ENCODE measurements at places on chromosomes 3 and 15.

GRCh38 chr3:169299129-169299528, 364.4 kb downstream of the MECOM start:
- DNase-seq: no peak

DNA sequence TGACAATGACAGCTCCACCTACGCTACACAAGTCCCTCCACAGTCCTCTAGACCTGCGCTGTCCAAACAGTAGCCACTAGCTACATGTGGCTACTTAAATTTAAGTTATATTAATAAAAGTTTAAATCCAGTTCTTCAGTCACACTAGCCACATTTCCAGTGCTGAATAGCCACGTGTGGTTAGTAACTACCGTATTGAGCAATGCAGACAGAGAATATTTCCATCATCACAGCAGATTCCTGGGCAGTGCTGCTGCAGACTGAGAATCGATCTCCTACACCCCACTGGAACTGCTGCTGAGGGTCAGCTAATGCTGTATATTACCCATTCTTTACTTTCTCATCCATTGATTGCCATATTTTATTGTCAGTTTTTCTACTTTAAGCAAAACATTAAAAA, 40.9 kb downstream of the HDC start:
- DNase-seq: no peak

DNA sequence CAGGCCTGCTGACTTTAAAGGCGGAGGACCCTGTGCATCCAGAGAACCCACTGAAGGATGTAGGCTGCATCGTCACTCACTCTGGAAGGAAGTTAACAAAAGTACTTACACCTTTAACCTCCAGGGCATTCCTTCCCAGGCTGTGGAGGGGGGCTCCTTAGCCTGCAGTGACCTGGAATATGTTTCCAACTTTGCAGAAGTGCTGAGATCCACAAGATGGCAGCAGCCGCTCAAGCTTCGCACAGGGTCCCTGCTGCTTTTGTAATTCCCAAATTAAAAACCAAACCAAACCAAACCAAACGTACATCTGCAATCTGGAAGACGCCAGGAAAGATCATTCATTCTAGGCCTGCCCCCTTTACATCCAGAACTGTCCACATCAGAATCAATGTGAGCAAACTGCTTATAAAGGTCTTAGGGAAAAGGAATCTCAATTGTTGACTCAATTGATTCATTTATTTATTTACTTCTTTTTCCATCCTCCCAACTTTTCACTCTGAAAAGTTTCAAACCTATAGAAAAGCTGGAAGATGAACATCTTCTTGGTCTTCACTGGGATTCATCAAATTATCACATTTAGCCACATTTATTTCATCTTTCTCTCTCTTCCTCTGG, 70.5 kb upstream of the KLHL25 start:
- DNase-seq: peak; percentile 72

DNA sequence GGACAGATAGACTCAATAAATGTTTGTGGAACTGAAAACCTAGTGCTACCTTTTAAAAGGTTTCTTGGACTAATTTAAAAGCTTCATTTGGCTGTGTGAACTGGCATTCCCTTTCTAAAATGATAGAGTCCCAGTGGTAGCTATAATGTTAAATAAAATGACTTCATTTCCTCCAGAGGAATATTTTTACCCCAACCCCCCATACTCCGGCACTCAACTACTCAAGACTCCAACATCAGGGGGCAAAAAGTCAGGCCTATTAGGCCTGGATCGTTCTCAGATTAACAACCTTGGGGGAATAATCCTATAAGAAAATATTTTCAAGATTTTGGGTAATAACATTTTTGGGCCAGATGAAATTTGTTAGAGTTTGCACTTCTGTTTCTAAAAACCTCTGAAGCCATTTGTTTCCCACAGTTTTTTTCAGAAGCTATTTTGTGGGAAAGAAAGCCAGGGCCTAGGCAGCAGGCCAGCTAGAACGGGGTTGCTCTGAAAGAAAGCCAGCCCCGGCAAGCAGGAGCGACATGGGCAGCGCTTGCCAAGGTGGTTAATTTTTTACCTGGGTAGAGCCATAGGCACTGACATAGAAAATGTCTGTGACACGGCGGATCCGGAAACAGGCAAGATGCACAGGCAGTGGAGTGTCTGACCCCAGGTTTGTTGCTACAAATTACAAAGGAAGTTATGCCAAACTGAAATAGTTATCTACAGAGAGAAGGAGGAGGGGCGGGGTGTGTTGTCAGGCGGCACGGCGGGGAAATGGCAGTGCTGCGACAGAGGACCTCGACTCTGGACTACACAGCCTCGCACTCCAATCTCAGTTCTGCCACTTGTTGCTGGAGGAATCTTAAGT, 84.6 kb downstream of the MAGI1 start:
- DNase-seq: no peak

DNA sequence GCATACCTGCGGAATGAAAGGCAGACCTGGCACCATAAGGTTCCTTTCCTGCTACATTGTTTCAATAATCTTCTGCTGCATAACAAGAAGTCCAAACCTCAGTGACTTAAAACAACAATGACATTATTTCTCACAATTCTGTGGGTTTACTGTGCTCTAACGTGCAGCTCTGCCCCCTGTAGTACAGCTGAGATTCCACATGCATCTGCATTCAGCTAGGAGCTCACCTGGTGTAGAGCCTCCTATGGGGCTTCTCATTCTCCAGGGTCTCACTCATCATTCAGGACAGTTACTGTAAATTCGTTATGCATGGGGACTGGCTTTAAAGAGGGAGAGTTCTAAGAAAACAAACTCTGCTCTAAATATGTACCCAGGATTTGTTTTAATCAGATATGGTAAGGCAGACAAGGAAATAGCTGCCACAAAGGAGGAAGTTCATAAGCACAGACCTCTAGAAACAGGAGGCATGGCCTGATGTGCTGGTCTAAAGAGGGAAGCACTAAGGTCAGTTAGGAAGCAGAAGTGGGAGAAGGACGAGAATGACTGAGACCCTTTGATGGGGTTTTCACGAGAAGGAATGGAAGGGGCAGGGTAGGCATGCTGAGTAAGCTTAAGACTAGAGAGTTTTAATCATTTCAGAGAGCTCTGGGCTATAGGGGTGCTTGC, 347.0 kb downstream of the NEK10 start:
- no peak for DNase-seq

- no peak for DNase-seq
These were observed 193.9 kb upstream of the UBE2E1 start for GRCh38 chr3:23611737-23612295.

GRCh38 chr3:138397983-138398382, 36.4 kb upstream of the ESYT3 start:
- DNase-seq: no peak

DNA sequence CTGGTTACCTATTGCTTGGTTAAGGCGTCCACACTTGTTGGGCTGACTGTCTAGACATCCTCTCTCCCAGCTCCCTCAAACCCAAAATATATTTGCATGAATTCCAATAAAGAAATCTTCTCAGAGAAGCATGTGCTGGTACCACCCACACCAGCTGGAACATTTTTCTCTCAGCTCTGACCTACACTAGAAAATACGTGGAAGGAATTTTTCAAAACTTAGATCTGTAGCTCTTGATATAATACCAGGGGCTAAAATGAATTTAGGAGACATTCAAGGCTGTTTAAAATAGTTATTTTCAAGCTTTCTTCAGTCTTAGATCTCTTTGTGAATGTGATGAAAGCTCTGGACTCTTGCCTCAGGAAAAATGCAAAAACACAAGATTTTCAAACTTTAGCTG, 590.4 kb downstream of the PDCD6IP start:
- DNase-seq: no peak

DNA sequence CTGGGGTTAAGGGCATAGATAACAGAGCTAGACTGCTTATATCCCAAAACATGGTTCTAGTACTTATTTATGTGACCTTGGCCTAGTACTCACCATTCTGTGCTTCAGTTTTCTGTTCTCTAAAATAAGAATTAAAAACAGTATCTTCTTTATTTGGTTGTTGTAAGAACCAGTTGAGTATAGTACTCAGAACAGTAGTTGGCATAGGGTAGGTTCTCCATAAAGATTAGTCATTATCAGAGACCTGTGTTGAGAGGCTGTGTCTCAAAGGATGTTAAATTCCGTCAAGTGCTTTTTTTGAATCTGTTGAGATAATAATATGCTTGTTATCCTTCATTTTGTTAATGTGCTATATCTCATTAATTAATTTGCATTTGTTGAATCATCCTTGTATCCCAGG, 47.4 kb upstream of the OSTN start:
- DNase-seq: no peak

GRCh38 chr3:121995161-121996137, 26.6 kb downstream of the ILDR1 start:
- DNase-seq: peak; percentile 35

GRCh38 chr3:194328053-194328657, 23.0 kb downstream of the CPN2 start:
- DNase-seq: no peak

DNA sequence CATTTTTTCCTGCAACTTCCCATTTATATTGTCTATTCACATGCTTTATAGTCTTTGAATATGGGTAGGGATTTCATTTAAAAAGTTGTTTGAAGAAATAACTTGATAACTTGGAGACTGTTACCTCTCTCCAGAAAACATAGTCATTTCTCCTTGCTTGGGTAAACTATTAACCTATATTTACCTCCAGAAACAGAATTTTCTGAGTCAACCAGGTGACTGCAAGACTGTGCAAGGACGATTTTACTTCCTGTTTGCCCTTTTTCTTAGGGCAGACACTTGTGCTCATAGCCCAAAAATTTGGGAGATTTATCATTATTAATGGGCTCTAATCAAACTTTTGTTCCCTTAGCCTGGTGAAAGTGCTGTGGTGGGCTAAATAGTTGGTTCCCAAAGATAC, 14.3 kb upstream of the MOBP start:
- no peak for DNase-seq

GRCh38 chr3:44661189-44661588, 12.7 kb downstream of the ZNF35 start:
- DNase-seq: no peak

- DNase-seq: no peak
These were observed at the start of gene PCBP4 for GRCh38 chr3:51967384-51968169. TSS of gene PCBP4 (minus strand) at chr3:51967454. CDS start at chr3:51961240, 6,214 bp downstream.

- DNase-seq: no peak
These were observed 107.7 kb downstream of the TCF12 start for GRCh38 chr15:57026016-57026592.

GRCh38 chr3:72295276-72295961, 510.5 kb upstream of the PROK2 start:
- no peak for DNase-seq

DNA sequence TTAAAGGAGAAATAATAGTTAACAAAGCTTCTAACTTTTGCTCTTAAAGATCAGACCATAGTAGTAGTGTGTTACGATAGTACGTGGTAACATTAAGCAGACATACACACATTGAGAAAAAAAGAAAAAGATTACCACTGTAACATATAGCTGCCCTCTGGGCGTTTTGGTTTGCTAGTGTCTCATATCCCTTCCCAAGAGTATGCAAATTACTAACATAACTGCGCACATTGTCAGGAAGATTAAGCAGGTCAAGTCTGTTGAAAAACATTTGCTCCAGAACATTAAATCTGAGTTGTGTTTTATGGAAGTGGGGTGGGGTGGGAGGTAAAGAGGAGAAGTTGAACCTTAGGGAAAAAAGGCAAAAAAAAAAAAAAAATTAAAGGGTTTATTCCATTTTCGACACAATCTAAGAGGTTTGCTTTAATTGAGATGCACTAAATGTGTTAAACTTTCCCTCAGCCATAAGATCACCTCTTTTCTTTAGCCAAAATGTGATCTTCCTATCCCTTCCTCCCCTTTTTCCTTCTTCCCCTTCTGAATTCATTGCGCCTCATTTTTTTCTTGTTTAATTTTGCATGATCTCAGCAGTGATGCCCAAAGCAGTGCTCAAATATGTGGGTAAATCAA, 1.5 kb upstream of the LRIG1 start:
- no peak for DNase-seq

DNA sequence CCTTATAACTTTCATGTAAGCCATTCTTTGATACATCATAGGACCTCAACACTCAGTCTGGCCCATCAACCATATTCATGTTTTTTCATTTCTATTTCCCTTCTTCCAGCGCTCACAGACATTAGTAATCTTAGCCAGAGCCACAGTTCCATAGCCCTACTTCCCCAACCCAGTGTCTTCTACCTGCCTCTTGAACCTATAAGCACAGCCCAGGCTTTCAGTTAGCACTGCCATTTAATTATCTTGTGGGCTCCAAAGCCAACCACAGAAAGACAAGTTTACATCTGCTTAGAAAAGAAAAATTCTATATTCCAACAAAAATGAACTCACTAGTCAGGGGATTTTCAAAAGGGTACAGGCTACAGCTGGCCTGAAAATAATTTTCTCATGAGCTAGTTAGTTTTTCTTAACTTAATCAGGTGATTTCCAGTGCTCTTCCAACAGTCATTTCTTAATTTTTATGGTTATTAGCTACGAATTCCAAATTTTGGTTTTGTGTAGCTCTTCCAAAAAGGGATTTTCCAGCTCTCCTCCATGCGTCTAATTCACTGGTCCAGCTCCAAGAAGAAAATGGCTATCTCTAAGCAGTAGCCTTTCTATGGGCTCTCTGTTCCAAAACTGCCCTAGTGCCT, 13.7 kb downstream of the CD200 start:
- no peak for DNase-seq

- DNase-seq: no peak
These were observed 74.1 kb upstream of the MAP4 start for GRCh38 chr3:48090166-48090939.

GRCh38 chr3:149016669-149017541, 25.6 kb downstream of the GYG1 start:
- no peak for DNase-seq

DNA sequence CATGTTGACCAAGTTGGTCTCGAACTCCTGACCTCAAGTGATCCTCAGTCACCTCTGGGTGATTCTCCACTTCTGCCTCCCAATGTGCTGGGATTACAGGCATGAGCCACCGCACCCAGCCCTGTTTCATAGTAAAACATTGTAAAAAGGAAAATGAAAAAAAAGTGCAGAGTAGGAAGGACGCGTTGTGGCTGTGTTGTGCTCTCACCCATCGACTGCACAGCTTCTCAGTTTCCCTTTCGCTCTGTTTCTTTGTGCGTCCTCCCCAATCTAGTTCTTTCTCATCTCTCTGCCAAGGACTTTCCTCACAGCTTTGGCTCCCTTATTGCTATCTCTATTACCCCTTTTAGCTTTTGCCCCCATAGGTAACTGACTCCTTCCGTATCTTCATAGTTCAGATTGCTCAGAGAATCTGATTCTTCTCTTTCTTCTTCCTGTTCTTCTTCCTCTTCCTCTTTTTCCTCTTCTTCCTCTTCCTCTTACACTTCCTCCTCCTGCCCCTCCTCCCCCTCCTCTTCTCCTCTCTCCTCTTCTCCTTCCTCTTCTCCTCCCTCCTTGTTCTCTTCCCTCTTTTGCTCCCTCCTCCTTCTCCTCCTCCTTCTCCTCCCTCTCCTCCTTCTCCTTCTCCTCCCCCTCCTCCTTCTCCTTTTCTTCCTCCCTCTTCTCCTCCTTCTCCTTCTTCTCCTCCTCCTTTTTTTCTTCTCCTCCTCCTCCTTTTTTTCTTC, 81.1 kb upstream of the VGLL4 start:
- DNase-seq: no peak

- no peak for DNase-seq
These were observed 27.9 kb upstream of the TGFBR2 start for GRCh38 chr3:30578479-30578878.

GRCh38 chr3:191963182-191963581, 502.2 kb downstream of the PYDC2 start:
- peak; percentile 26 for DNase-seq

GRCh38 chr15:58357529-58358476, 74.0 kb upstream of the LIPC start:
- DNase-seq: no peak

- peak; percentile 30 for DNase-seq
These were observed 72.0 kb upstream of the MAP4 start for GRCh38 chr3:48088056-48088748.

- no peak for DNase-seq
These were observed 31.6 kb upstream of the ACAD9 start for GRCh38 chr3:128847666-128848370.

- no peak for DNase-seq
These were observed 3.6 kb upstream of the STARD5 start for GRCh38 chr15:81327516-81327915.

All from neuronal stem cell (in vitro differentiated cells).